Gastrocnemius medialis (tissue), 4 donors: ENCODE measurements at places on chromosomes 12 and 14.
A peak's percentile ranks its signal among the peaks of the same experiment; 100 is the strongest.

- no peaks in the 10 kb centered on the region for H3K36me3 ChIP-seq
- DNase-seq, result no peak
- H3K4me3 ChIP-seq, result no peak overlapping the region
- H3K27me3 ChIP-seq, result no peaks in the 10 kb centered on the region
These were observed 698.7 kb upstream of the TBX3 start for GRCh38 chr12:115382681-115383080.

GRCh38 chr12:69694123-69694522 is 5.0 kb downstream of the BEST3 start:
- peak overlapping the region; percentile 93 for H3K27ac ChIP-seq
- H3K27me3 ChIP-seq, result no peaks in the 10 kb centered on the region
- peaks cover 85% of the 10 kb centered on the region for H3K4me1 ChIP-seq
- H3K4me3 ChIP-seq, result peak overlapping the region; percentile 12
- H3K36me3 ChIP-seq, result no peaks in the 10 kb centered on the region

DNA sequence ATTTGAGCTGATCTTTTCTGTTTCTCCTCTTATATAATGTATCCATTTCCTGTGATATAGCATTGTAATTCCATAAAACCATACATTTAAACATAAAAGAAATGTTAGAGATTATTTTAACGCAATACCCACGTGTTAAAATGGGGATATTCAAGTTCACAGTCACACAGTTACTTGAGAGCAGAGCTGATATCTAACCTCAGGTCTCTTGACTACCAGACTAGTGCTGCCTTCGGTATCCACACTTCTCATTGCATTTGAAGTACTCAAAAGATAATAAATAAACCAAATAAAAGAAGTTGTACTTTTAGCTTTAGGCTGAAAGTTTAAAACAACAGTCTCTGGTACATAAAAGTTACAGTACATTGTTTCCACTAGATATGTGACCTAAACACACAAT is 2.9 kb downstream of the CLECL1 start:
- no peak overlapping the region for H3K4me3 ChIP-seq
- H3K36me3 ChIP-seq, result no peaks in the 10 kb centered on the region
- DNase-seq, result no peak
- no peak overlapping the region for H3K27ac ChIP-seq
- H3K4me1 ChIP-seq, result no peaks in the 10 kb centered on the region

DNA sequence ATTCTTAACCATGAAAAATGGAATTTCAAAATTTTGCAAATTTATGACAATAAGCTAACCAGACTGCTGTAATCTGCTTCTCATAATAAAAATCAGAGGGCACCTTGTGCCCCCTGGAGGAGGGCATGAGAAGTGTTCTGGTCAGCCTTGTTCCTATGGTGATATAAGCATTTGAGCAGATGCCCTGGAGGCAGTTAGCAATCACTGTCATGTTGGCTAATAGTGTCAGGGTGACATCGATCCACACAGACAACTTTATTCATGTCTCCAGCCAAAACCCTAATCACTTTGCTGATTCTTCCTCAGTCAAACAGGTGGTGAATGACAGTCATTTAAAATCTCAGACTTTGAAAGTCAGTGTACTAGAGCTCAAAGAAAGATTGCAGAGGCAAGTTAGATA is 943.0 kb downstream of the GALC start:
- DNase-seq, result no peak
- H3K27me3 ChIP-seq, result no peaks in the 10 kb centered on the region
- H3K4me3 ChIP-seq, result no peak overlapping the region
- H3K36me3 ChIP-seq, result no peaks in the 10 kb centered on the region

DNA sequence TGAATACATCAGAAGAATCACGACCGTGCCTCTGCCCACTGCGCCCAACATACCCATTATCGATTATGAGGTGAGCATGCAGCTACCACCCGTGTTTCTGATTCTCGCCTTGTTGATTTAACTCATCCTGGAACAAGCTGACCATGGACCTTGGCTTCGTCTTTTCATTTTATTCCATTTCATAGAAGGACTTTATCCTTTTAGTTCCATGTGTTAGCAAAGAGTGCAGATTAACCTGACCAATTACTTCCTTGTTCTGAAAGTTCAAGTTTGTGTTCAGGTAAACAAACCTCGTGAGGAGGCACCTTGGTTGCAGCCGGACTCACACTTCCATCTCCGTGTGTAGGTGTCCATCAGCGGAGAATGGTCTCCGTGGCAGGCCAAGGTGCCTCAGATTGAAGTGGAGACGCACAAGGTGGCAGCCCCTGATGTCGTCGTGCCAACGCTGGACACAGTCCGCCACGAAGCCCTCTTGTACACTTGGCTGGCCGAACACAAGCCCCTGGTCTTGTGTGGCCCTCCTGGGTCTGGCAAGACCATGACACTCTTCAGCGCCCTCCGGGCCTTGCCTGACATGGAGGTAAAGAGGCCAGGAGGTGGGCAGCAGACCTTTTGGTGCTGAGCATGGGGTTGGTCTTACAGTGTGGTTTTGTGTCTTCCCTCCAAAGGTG is 52.2 kb downstream of the DYNC1H1 start:
- no peaks in the 10 kb centered on the region for H3K4me1 ChIP-seq
- peaks cover 15% of the 10 kb centered on the region for H3K36me3 ChIP-seq

DNA sequence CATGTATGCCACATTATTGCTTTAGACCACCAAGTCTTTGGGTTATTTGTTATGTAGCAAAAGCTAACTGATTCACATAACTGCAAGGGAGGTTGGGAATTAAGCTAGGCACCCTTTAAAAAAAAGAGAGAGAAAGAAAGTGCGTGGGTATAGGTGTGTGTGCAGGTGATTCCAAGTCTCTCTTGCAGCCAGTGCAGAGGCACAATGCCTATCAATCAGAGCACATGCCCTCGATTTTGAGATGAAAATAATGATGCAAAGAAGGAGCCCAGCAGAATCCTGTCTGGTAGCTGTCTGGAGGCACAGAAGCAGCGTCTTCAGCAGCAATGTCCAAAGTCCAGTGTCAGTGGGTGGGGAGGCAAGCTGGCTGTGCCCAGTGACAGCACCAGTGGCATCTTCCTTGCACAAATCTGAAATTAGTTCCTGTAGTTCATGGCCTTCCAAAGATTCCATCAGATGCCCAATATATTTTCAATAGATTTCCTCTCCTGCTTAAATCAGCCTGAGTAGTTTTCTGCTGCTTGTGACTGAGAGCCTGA is 62.4 kb upstream of the TBPL2 start:
- no peaks in the 10 kb centered on the region for H3K36me3 ChIP-seq
- no peaks in the 10 kb centered on the region for H3K4me1 ChIP-seq
- H3K27ac ChIP-seq, result no peak overlapping the region
- DNase-seq, result no peak
- H3K4me3 ChIP-seq, result no peak overlapping the region

GRCh38 chr14:44652640-44653039 is 145.6 kb upstream of the FSCB start:
- no peak overlapping the region for H3K27ac ChIP-seq
- no peaks in the 10 kb centered on the region for H3K4me1 ChIP-seq
- no peaks in the 10 kb centered on the region for H3K36me3 ChIP-seq
- H3K27me3 ChIP-seq, result no peaks in the 10 kb centered on the region

GRCh38 chr14:51554953-51555352 is 96.8 kb upstream of the FRMD6 start:
- H3K36me3 ChIP-seq, result no peaks in the 10 kb centered on the region
- peaks cover 6% of the 10 kb centered on the region for H3K4me1 ChIP-seq
- no peak for DNase-seq
- H3K27ac ChIP-seq, result no peak overlapping the region
- no peaks in the 10 kb centered on the region for H3K27me3 ChIP-seq

DNA sequence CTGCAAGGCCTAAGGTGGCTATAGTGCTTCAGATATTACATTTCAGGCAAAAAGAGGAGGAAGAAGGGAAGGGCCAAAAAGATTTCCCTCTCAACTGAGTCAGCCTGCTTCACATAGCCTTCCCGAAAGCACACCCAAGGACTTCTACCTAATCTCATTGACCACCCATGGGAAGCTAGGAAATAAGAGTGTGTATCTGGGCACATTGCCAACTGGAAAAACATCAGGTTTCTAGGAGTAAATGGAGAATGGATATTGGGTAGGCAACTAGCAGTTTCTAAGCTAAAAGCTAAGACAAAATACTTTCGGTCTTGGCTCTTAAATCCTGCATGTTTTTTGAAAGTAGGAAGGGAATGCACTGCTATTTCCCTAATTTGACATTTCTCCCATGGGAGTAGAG is 221.7 kb upstream of the GRIP1 start:
- no peak for DNase-seq
- H3K4me3 ChIP-seq, result no peak overlapping the region
- no peak overlapping the region for H3K27ac ChIP-seq
- no peaks in the 10 kb centered on the region for H3K27me3 ChIP-seq

DNA sequence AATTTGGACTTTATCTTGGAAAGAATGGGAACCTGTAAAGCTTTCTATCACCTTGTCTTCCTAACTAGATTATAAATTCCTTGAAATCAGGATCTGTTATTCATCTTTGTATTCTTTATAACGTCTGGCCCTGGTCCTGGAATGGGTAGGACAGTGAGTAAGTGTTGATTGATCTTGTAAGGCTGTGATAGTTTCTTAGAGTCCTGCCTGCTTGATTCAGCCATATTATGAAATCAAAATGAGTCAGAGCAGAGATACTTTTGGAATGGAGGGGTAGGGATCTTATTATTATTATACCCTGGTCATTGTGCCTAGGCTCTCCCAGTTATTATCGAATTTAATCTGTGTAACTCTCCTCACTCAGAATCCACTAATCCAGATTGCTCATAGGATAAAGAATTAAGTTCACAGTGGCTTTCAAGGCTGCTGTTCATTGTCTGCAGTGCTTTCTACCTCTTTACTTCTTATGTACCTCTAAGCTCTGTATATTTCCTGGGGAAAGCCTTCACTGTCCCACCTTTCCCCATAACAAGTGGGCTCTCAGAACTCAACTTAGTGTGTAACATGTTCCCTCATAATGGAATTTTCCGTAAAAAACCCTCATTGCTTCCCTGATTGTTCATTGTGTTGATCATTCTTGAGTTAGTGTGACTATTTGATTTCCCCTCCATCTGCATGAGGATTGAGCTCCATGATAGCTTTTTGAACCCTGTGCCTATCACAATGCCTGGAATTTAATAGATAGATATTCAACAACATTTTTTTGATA is 93.3 kb downstream of the DAAM1 start:
- H3K27me3 ChIP-seq, result no peaks in the 10 kb centered on the region
- H3K4me3 ChIP-seq, result no peak overlapping the region
- no peaks in the 10 kb centered on the region for H3K36me3 ChIP-seq
- no peak overlapping the region for H3K27ac ChIP-seq
- DNase-seq, result no peak

GRCh38 chr12:11704089-11704488 is 54.6 kb downstream of the ETV6 start:
- H3K4me3 ChIP-seq, result no peak overlapping the region
- H3K36me3 ChIP-seq, result no peaks in the 10 kb centered on the region
- H3K27ac ChIP-seq, result no peak overlapping the region
- DNase-seq, result no peak
- no peaks in the 10 kb centered on the region for H3K27me3 ChIP-seq
- peaks cover 26% of the 10 kb centered on the region for H3K4me1 ChIP-seq

GRCh38 chr12:10453156-10453555 is at the start of gene KLRC1:
Gene KLRC1, minus strand, starts transcription at chr12:10453377. Its CDS starts 2,221 bp downstream, at chr12:10451156.
- H3K36me3 ChIP-seq, result no peaks in the 10 kb centered on the region
- no peaks in the 10 kb centered on the region for H3K27me3 ChIP-seq
- no peak within 1 kb of the TSS for H3K27ac ChIP-seq
- DNase-seq, result no peak

- no peaks in the 10 kb centered on the region for H3K4me1 ChIP-seq
- no peak for DNase-seq
- H3K27me3 ChIP-seq, result no peaks in the 10 kb centered on the region
These were observed 914.7 kb downstream of the NRXN3 start for GRCh38 chr14:79084861-79085260.

GRCh38 chr12:49865782-49866135 is 22.9 kb upstream of the BCDIN3D start:
- H3K4me1 ChIP-seq, result peaks cover 10% of the 10 kb centered on the region
- no peaks in the 10 kb centered on the region for H3K27me3 ChIP-seq
- no peak for DNase-seq
- no peak overlapping the region for H3K4me3 ChIP-seq
- no peak overlapping the region for H3K27ac ChIP-seq
- no peaks in the 10 kb centered on the region for H3K36me3 ChIP-seq

DNA sequence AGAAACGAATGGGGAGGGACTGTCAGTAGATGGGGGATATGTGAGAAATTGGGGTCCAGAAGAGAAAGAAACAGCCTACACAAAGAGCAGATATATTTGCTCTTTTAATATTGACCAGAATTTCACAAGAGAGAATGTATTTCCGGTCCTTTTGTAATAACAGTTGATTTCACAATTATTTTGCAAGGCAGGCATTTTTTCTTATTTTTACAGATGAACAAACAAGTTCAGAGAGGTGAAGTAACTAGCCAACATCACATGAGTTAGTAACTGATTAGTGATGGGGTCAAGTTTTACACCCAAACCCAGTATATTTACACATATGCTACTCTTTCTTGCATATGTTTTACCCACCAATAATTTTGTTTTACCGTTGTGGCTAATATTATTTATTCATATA is 188.2 kb downstream of the NAV3 start:
- H3K36me3 ChIP-seq, result no peaks in the 10 kb centered on the region
- no peak overlapping the region for H3K4me3 ChIP-seq
- DNase-seq, result no peak
- no peaks in the 10 kb centered on the region for H3K4me1 ChIP-seq

DNA sequence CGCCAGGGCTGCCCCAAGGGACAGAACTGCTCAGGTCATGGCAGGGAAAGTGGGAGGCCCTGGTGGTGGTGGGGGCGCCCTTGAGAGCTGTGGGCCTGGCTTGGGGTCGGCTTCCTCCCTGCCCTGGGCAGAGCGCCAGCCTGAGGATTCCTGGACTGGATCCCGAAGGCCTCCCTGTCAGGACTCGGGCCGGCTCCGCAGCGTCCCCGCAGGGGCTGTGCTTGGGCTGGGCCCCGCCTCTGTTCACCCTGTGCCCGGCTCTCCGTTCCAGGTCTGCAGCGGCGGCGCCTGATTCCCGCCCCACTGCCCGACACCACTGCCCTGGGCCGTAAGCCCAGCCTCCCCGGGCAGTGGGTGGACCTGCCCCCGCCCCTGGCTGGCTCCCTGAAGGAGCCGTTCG is 39.9 kb downstream of the KIF26A start:
- DNase-seq, result no peak
- peaks cover 11% of the 10 kb centered on the region for H3K27me3 ChIP-seq
- H3K4me3 ChIP-seq, result no peak overlapping the region
- no peaks in the 10 kb centered on the region for H3K36me3 ChIP-seq
- H3K27ac ChIP-seq, result no peak overlapping the region

- H3K27ac ChIP-seq, result peak overlapping the region; percentile 100
- peaks cover 19% of the 10 kb centered on the region for H3K36me3 ChIP-seq
- H3K27me3 ChIP-seq, result no peaks in the 10 kb centered on the region
- H3K4me3 ChIP-seq, result no peak overlapping the region
- DNase-seq, result no peak
These were observed 5.6 kb downstream of the ARF6 start for GRCh38 chr14:49898485-49898884.

DNA sequence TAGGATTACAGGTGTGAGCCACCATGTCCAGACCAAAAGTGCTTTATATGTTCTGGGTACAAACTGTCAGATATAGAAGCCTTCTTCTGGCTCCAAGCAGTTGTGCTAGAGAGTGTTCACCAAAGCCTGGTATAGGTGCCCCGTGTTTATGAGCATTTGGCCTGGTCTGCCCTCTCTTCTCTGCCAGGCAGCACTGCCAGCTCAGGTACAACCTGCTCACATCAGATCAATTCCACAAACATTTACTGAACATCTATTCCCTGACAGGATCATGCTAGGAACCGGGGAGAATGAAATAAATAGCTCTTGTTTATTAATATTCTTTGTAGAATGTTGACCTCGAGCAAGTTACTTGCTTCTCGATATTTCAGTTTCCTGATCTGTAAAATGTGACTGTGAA is 20.0 kb upstream of the SOCS2 start:
- H3K27ac ChIP-seq, result no peak overlapping the region
- H3K36me3 ChIP-seq, result no peaks in the 10 kb centered on the region
- H3K27me3 ChIP-seq, result no peaks in the 10 kb centered on the region
- H3K4me1 ChIP-seq, result no peaks in the 10 kb centered on the region
- DNase-seq, result no peak
